ENCODE measurements at places on chromosomes 1 and 21.

GRCh38 chr1:219660666-219661463, 48.0 kb upstream of the ZC3H11B start:
- peak; percentile 98 for DNase-seq

GRCh38 chr1:56864430-56864829, 9.8 kb downstream of the C8A start:
- DNase-seq, result no peak

DNA sequence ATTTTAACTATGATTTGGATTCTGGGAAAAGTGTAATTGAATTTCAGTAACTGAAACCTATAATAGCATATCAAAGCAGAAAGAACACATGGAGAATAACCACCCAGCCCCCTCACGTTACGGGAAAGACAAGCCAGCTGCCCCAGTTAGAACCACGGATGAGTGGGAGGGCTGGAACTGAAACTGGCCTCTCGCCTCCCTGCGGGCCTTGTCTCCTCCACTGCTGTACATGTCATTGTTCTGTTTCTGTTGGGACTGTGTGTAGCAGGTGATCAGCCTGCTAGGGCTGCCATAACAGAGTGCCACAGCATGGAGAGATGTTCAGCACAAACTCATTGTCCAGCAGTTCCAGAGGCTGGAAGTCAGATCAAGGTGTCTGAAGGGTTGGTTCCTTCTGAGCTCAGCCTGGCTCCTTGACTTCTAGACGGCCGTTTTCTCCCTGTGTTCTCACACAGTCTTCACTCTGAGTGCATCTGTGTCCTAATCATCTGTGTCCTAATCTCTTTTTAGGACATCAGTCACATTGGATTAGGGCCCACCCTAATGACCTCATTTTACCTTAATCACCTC, 52.4 kb downstream of the MAP3K21 start:
- no peak for DNase-seq

- DNase-seq, result peak; percentile 58
Observed at GRCh38 chr1:91499904-91500755, 521 bp upstream of the CDC7 start.

DNA sequence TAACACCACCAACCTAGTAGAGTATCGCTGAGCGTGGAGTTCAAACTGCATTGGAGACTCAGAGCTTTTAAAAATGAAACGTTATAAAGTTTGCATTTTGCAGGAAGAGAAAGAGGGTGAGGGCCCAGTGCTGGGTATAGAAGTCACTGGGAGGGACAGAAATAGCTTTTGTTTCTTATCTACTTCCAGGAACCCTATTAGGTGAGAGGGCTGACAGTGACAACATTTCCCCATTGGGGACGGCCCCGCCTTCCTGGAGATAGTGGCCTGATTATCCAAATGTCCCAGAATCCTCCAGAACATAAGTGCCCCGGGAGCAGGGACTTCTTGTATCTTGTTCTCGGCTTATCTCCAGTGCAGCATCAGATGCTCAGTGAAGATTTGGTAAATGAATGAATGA, 574.9 kb downstream of the PTPRU start:
- DNase-seq, result no peak

- no peak for DNase-seq
Observed at GRCh38 chr21:33831962-33832659, 83.5 kb downstream of the ATP5PO start.

DNA sequence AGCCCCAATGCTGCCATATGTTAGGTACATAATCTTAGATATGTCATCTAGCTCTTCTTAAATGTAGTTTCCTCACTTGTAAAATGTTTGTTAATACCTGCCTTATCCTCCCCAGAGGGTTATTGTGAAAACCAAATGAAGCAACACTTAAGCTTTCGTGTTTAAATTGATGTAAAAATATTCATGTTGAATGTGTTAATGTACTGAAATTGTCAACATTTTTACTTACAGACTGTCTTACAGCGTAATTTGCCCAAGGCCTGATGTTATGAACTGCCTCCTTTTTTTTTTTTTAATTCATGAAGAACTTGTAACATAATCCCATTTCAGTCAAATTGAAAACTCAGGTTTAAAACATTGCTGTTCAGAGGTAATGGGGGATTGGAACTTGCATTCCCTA, 25.6 kb upstream of the ENAH start:
- no peak for DNase-seq

- peak; percentile 27 for DNase-seq
Observed at GRCh38 chr1:201299968-201300367, 16.7 kb downstream of the PKP1 start.

GRCh38 chr1:67214420-67215174, 48.3 kb downstream of the IL23R start:
- DNase-seq, result peak; percentile 84

- DNase-seq, result peak; percentile 60
Observed at GRCh38 chr1:112396653-112397471, 848 bp downstream of the CTTNBP2NL start.

GRCh38 chr1:205071028-205071409, 13.2 kb downstream of the TMEM81 start:
- no peak for DNase-seq

DNA sequence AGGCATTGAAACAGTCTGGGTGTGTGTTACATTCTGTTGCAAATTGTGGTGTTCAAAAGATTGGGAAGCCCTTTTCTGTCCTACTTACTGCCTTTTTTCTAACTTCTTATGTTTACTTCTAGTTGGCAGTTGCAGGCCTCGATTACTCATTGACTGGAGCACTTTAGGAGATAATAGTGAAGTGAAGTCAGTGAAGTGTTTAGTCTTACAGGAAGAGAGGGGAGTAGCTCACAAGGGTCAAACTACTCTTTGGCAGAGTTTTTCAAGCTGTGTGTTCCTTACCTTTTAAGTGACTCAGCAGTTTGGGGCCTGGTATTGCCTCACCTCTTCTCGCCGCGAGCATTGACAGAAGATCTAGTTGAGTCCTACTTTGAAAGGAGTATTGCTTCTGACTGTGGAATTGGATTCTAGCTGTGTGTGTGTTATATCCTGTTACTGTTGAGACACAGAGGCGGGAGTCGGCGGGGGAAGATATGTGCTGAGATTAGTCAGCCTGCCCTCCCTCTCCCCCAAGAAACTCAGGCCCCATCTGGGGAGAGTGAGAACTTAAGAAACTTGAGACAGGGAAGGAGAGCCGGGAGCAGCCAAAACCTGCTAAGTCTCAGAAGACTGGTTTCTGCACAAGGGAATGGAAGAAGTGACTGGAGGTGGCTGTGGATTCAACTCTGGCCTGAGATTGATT, 19.3 kb downstream of the AHCYL1 start:
- peak; percentile 67 for DNase-seq

DNA sequence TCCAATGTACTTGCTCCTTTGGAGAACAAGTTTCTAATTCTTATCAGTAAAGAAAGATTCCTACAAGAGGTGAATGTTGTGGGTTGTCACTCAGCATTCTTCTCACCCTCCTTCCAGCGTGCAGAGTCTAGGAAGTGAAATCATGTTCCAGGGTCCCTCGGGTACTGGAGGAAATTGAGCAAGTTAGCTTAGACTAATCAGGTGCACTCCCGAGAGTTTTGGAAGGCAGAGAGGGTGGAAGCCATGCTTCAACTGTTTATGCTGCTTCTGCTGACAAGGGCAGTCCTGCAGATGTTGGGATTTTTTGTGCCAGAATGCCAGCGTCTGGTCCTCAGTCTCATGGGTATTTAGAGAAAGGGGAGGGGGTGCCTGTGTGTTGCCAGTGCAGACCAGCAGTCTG, 5.3 kb upstream of the C1orf115 start:
- DNase-seq, result no peak

- no peak for DNase-seq
Observed at GRCh38 chr1:160579216-160579701, at the start of gene CD84. TSS of gene CD84 (minus strand) at chr1:160579496. CDS start at chr1:160579437, 59 bp downstream.

GRCh38 chr1:184910691-184911091, 63.6 kb downstream of the NIBAN1 start:
- DNase-seq, result no peak

DNA sequence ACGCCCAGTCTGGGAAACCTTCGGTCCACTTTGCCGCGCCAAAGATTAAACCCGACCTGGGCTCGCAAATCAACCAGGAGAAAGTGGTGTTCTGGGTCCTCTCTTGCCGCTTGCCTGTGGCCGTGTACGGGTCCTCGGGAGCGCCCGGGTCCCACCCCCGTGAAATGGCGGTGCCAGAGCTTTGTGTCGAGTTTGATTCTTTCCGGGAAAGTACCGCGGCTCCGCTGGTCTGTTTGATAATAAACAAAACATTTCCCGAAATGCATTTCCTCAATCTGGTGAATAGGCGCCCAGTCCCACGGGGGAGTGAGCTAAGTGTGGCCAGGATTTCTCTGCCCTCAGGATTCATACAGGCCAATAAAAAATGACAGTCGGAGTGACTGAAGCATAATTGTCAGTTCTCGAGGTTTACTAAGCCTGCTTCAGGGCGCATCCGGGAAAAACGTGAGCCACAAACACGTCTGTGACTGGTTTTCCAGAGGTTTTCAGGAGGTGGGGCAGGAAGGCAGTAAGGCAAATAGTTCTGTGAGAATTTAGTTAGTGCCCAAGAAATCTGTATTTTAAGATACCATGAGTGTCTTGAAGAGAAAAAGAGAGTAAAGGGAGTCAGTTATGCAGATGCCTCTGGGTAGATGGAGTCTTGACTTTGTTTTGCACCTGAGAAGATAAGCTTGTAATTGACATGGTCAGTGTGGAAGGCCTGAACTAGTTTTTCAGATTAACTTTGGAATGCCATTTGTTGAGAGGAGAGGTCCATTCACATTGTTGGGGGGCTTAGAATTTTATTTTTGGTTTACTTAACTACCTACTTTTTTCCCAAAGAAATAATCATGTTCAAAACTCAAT, 675 bp downstream of the IFNAR1 start:
- DNase-seq, result peak; percentile 76

- no peak for DNase-seq
Observed at GRCh38 chr1:189899686-189900425, 577.8 kb downstream of the BRINP3 start.

GRCh38 chr1:231021540-231022031, 18.5 kb downstream of the FAM89A start:
- DNase-seq, result no peak

DNA sequence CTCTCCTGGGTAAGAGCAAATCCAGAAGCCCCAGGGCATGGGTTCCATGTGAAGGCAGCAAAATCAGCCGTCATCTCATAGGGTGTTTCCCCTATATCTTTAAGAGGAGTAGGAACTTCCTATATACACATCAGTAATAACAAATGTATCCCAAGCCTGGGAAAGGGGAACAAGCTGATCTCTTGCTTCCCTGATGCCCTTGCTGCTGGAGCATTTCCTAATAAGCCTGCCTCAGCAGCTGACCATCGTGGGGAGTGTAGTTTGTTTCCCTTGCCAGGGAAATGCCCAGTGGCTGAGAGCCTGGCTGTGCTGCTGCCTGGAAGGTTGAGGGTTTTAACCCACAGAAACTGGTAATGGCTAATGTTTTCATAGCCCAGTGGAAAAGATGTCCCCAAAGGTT, 177.0 kb downstream of the NPHP4 start:
- DNase-seq, result no peak

DNA sequence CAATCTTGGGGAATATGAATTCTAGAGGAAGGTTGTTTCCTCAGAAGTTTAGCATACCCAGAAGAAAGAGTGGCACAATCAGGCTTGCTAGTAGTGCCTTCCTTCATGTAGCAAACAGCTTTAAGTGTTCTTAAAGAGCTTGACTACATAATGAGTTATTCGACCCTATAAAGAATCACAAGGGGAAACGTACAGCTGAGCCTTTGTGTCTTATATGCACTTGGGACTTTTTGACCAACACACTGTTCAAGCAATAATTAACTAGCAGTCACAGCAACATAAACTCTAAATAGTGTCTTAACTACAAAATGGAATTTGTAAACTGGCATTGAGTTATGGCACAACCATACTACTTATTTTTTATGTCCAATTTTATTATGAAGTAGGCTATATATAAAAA, 86.1 kb downstream of the TTLL7 start:
- no peak for DNase-seq

- DNase-seq, result peak; percentile 75
Observed at GRCh38 chr1:32627596-32628162, 22.7 kb downstream of the ZBTB8OS start.

GRCh38 chr1:211484755-211485479, 7.0 kb downstream of the RD3 start:
- DNase-seq, result no peak

- peak; percentile 50 for DNase-seq
Observed at GRCh38 chr1:241542199-241542907, 10.2 kb downstream of the KMO start.

DNA sequence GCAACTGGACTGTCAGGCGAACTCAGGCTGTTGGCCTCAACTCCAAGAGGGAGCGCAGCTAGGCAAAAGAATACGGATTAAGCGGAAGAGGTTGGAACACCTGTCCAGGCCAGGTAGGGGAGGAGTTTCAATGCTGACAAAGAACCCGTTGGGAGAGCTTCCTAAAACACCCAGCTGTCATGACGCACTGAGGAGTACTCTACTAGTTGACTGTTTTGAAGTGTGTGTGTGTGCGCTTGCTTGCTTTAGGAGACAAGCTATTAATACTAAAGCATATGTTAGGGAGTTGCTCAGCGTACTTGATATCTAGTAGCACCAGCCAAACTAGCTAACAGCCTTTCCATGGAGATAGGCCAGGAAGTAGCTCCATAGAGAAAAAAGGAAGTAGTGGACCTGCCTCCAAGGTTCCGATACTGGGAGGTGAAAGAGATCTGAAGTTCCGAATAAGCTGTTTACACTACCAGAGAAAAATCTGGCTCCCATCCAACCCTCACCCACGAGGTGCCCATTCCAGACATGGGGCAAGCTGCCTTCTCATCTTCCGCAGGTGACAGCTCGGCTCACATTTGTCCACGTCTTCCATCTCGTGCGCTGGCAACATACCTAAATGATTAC, 974 bp upstream of the FNBP1L start:
- DNase-seq, result peak; percentile 99

- no peak for DNase-seq
Observed at GRCh38 chr1:2916706-2917105, 104.6 kb upstream of the ACTRT2 start.

Data from DMS53 (cell line).